MG63 (cell line): ENCODE measurements at places on chromosomes 12 and 14.
A peak's percentile ranks its signal among the peaks of the same experiment; 100 is the strongest.

DNA sequence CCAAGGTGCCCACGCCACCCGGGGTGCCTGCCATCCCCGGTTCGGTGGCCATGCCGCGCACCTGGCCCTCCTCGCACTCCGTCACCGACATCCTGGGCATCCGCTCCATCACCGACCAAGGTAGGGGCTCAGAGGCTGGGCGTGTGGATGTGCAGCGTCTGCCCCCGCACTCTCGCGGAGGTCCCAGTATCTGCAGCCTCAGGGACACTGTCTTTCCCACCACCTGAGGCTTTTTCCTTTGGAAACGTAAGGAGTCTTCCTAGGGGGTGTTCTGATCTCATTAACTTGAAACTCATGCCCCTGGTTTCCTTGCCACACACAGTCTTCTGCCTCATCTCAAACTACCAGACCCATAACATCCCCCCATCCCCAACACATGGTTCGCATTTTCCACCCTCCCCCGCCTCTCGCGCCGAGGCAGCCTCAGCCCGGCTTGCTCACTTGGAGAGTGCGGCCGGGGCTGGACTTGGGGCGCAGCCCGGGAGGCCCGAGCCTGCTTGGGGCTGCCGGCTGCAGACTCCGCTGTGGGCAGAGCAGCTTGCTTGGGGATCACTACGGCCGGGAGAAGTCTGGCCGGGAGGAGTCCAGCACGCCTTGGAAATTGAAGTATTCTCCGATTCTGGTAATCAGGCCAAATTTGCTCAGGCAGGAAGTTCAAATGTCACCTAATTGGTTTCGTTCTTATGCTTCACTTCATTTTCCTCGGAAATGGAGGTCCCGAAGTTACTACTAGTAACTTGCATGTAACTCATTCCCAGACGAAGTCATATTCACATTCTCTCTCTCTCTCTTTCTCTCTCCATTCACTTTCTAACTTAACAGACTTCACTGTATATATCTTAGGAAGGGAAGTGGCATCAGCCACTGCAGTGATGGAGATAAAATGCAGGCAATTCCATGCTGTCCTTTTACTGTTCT lies 2.0 kb downstream of the PAX9 start:
- DNase-seq, result peak; percentile 44

- peak; percentile 27 for DNase-seq
Measured at GRCh38 chr14:29222671-29223268, 456.2 kb downstream of the FOXG1 start.

- no peak for DNase-seq
Measured at GRCh38 chr14:78162202-78162601, 8.0 kb upstream of the NRXN3 start.

- DNase-seq, result no peak
Measured at GRCh38 chr12:15603474-15604085, 185.6 kb downstream of the EPS8 start.

DNA sequence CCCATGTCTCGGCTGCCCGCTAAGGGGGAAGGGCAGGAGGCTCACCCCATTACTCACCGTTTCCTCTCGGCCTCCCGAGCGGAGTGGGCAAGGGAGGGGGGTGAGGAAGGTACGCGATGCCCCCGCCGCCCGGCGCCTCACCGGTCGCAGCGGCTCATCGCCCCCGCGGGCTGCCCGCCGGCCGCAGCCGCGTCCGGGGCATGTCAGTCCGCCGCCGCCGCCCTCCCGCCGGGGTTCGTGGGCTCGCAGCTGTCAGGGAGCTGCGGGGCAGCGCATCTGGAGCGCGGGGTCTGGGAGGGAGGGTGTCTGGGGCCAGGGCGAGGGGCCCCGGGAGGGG lies 461 bp downstream of the SLC8A3 start:
- peak; percentile 6 for DNase-seq
